ENCODE measurements at places on chromosomes 13 and 19. TPM values are rescaled to one million over a fixed set of nuclear protein-coding genes. Genes with fewer than 3 reads are reported as not detected.

Gene WDR62
- 0.81 TPM for polyA plus RNA-seq

Gene HRC
- not detected for polyA plus RNA-seq

Gene ZNF681
- 4.6 TPM for polyA plus RNA-seq

Gene CYP4F11
- polyA plus RNA-seq, result not detected

Gene KIR2DL3
- polyA plus RNA-seq, result 0.59 TPM

Gene S1PR2
- 0.20 TPM for polyA plus RNA-seq

Gene NTN5
- 0.66 TPM for polyA plus RNA-seq

Gene TNPO2
- polyA plus RNA-seq, result 4.2 TPM
